ENCODE measurements at places on chromosomes 13 and 19.

DNA sequence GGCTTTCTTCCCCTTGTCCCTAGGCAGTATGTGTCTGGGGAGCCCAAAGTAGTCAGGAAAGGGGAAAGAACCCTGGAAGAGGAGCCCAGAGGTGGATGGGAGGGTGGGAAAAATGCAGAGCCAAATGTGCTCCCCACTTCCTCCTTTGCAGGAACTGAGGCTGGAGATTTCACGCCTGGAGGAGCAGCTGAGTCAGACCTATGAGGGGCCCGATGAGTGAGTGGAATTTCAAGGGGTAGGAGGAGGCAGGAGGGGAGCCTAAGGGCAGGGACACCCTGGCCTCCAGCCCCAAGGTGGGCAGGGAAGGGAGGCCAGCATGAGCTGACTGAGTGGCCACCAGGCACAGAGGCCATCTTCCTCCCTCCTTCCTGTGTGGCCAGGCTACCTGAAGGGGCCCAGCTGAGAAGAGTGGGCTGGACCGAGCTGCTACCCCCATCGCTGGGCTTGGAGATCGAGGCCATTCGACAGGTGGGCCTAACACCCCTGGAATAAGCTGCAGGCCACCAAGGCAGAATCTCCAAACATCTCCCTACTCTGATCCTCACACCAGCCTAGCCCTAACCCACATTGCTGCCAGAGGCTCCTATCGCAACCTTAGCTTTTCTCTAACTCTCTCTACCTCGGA lies 14.3 kb downstream of the PTH2 start:
- ATAC-seq: peak; percentile 25

DNA sequence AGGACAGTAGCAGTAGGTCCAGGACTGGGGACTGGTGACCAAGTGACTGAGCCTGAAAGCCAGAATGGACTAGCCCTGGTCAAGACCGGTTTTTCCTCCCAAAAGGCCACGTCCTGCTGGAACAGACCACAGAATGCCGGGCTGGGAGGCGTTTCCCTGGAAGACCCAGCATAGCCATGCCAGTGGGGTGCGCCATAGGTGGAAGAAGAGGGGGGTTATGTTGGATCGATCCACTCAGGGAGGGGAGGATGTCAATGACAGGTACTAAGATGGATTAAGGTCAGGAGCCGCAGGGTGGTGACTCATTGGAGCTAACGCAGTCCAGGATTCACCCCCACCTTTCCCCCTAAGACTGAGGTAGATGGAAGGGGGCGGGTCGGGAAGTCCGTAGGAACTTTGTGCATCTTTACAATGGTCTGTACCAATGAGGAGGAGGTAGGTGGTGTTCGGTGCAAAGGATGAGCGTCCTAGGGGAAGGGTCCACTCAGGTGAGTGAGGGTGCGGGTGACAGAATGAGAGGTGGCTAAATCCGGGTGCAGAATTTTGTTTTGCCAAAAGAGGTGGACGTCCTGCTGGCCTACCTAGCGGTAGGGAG lies 21.0 kb downstream of the VASP start:
- no peak for ATAC-seq

DNA sequence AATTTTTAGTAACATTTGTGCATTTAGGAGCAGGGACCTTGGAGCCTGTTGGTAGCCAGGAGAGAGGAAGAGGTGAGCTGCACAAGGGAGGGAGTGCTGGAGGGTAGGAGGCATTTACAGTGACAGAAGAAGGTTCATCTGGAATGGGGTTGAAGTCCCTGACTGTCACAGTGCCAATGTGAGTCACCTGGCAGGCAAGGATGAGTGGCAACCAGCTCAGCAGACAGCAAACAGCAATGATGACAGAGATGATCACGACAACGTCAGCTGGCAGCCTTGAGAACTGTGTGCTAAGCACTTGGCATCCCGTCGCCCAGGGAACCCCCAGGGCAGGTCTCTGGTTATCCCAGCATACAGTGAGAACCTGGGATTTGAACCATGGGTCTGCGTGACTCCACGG lies 2.6 kb downstream of the OR10H5 start:
- ATAC-seq: no peak

- ATAC-seq: no peak
These were observed 28.3 kb upstream of the CEBPG start for GRCh38 chr19:33345163-33345562.

- no peak for ATAC-seq
These were observed 19.8 kb upstream of the ACP7 start for GRCh38 chr19:39064405-39064804.

DNA sequence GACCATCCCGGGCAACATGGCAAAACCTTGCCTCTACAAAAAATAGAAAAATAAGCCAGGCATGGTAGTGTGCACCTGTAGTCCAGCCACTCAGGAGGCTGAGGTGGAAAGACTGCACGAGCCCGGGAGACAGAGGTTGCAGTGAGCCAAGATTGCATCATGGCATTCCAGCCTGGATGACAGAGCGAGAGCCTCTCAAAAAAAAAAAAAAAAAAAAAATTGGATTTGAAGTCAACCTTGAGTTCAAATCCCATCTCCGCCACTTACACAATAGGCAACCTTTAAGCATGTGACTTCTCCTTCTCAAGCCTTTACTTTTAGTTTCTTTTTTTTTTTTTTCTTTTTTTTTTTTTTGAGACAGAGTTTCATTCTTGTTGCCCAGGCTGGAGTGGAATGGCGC lies 12.0 kb downstream of the KASH5 start:
- no peak for ATAC-seq

DNA sequence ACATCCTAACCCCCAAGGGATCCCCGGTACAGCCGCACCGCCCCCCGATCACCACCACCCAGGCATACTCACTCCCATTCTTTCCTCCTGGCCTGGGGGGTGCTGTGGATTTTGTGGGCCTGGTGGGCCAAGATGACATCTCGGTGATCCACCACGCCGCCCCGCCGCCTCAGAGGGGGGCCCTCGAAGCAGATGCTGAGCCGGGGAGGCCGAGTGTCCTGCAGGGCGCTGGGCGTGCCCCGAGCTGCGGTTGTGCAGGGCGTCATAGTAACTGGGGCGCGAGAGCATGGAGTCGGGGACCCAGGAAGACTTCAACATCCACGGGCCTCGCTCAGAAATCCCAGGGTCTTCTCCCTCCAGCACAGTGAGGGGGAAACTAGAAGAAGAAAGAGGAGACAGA lies 93.4 kb upstream of the CACNA1A start:
- no peak for ATAC-seq

DNA sequence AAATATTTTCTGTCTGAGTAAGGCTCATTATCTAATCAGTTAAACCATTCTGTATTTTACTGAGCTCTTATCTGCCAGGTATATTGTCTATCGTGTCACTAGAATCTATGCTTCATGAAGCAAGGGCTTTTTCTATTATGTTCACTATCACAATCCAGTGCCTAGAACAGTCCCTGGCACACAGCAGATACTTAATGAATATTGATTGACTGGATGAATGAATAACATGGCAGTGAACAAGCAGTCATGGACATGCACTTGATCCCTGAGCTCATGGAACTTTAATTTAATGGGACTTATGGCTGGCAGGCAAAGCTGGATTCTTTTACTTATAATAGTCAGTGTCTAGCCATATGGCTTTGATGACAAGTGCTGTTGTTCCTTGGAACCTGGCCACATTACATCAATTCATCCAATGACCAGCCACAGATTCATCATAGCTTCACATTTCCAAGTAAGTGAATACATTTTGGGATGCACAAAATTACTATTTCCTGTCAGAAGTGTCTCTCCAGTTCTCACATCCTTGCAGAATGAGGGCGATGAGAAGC lies 214.8 kb downstream of the COG6 start:
- no peak for ATAC-seq

DNA sequence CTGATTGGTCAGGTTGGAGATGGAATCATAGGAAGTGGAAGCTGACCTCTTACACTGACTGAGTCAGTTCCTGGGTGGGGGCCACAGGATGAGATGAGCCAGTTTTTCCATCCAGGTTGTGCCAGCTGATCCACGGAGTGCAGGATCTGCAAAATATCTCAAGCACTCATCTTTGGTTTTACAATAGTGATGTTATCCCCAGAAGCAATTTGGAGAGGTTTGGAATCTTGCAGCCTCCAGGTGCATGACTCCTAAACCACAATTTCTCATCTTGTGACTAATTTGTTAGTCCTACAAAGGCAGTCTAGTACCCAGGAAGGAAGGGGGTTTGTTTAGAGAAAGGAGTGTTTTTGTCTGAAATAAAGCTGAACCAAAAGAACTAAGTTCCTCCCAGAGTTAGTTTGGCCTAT lies 212.8 kb downstream of the SLITRK6 start:
- no peak for ATAC-seq

DNA sequence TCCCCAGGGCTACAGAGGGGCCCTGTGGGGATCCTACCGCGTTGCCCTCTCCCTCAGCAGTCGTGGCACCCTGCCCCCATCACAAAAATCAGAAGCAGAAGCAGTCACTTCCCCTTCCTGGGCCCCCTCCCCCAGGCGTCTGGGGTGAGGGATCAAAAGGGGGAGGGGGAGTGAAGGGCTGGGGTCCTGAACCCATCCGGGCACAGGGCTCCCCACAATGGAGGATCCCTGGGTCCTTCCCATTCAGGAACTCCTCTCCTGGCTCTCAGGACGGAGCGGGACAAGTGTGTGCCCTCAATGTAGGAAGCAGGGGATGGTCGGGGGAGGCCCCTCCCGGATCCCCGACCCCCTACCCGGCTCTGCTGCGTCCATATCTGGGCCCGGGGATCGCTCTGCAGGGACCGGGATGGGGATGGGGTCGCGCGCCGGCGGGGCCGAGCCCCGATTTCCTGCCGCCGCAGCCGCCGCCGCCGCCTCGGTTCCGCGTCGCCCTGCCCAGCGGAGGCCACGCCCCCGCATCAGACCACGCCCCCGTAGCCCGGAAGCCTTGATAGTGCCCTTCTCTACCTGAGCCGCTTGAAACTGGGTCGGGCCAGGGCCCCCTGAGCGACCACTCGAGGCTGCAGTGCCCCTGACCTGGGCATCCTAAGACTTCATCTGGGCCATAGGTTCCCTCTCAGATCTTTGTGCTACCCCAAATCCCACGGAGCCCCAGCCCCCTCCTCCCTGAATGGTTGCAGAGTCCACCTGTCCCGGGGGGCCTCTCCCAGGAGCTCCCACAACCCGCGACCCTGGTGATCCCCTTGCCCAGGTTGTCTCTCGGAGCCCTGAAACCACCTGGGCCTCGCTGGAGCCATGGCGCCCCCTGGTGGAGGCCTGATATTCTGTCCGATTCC lies at the start of gene GMIP:
Gene GMIP (minus strand): TSS at position 500 of the 896 bp plus-strand sequence. CDS start 128 bp downstream, at position 372.
- ATAC-seq: peak; percentile 85

- peak; percentile 45 for ATAC-seq
These were observed 1.7 kb downstream of the CXCL17 start for GRCh38 chr19:42441049-42441445.

DNA sequence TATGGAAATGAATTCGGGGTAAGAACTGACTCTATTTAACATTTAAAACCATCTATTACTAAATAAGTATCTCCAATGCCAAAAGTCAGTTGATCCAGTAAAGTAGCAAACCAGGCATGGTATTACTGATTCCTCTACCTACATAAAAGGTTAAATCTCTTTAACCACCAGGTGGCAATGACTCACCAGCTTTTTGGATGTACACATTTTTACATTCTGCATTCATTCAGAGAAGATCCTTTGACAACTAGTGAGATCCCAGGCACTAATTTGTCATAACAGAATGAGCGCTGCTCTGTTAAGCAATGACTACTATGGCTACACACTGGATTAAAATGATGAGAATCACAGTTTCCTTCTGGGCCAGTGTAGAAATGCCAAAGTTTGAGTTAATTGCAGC lies 329.8 kb upstream of the GPC6 start:
- ATAC-seq: no peak

DNA sequence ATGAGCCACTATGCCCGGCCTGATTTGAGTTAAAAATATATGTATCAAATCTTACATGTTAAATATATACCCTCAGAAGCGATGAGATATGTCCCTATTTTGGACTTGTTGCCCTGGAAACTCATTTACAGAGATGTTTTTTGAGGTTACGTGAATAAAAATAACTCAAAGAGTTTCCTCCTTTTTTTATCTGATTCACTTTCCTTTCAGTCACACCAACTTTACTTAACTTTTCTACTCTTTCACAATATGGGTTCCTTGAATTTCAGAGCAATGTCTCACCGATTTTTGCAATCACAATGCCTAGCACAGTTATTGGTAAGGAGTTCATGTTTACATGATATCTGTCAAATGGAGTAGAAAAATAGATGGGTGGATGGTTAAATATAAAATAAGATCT lies 2.3 kb downstream of the OR7C2 start:
- no peak for ATAC-seq

- ATAC-seq: peak; percentile 43
These were observed 108.7 kb downstream of the TEX29 start for GRCh38 chr13:111429064-111429558.

DNA sequence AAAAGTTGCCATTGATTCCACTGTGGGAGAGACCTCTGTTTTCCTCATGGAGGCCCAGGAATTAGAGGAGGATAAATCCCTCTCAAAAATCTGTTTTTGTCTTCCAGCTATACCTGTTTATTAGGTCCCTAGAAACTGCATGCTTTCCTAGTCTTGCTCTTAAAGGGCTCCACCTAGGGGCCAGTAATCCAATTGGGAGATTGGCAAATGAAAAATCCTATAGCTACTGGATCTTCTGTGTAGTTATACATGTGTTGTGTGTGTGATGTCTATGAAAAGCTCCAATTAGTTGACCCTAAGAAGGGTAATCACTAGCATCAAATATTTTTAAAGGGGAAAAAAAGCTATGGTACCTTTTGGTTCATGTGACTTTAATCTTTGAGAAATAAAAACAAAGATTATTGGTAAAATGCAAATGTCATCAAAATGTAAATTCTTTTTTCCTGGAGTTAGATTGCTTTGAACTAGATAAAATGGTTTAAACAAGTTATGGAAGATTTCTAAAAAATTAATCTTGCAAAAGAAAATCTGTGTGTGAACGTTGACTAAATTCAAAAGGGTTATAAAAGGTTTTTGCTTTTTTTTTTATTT lies 63.4 kb upstream of the C1QTNF9B start:
- ATAC-seq: no peak

DNA sequence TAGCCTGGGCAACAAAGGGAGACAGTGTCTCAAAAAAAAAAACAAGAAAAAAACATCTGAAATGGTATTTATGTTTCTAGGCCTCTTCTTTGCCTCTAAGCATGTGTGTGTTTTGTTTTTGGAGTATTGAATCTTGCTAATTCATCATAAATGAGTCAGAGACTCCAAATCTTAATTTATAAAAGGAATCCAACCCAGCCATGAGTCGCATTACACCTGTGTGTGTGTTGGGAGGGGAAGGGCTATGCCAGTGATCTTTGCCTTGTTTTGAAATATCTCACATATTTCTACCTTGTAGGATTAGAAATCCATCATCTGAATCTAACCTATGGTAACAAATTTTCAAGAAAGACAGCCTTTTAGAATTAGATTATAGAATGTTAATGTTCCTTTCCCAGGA lies 4.0 kb downstream of the ZNF331 start:
- ATAC-seq: no peak

All from activated T-helper 17 cell treated with anti-CD3 and anti-CD28 coated beads, Interleukin-2, amount 50 U/mL, for 72 hours (primary cell).